Stimulated activated CD4-positive, alpha-beta T cell treated with anti-CD3 and anti-CD28 coated beads, TNF-alpha, amount 100 ng/mL, for 48 hours (primary cell): ENCODE measurements at places on chromosomes 4 and X.

DNA sequence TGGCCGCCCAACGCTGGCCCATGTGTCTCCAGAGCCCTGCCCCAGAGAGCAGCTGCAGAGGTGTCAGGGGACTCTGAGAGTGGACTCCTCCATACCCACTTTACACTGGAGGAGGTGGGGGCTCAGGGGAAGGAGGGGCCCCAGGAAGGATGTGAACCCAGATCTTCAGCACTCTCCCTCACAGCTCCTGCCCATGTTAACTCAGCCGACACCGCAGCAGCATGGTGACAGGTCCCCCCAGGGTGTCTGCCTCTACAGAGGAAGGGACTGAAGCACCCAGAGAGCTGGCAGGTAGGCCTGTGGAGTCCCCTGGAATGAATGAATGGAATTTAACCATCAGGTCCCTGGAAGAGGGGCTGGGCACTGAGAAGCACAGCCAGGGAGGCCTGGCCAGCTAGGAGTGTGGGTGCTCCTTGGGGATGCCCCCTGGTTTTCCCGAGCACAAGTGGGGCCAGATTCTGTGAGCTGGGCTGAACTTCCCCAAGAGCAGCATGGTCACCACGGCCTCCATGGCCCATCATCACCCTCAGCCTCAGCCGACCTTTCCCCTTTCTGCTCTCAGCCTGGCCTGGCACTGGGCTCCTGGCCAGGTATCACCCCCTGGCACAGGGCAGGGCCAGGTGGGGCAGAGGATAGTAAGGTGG is 21.9 kb downstream of the SH3BP2 start:
- DNase-seq = no peak

GRCh38 chr4:60962286-60962685 is 237.8 kb upstream of the ADGRL3 start:
- DNase-seq = no peak

GRCh38 chrX:24860140-24860539 is 155.6 kb downstream of the ARX start:
- DNase-seq = no peak

DNA sequence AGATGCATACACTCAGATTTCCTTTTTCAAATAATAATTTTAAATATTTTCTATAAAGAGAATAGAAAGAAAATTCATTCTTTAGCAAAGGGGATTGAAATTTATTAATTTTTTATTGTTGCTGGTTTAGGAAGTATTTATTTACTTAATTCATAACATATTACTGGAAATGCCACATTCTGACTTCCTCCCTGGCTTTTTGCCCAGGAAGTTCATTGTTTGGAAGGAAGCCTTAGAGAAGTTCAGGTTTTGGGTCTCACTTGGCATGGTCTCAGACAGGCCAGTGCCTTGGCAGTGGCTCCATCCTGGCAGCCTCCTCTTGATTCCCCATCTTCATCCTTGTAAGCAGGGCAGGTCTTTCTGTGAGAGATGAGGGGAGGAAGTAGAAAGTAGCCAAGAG is 50.5 kb downstream of the IL15 start:
- no peak for DNase-seq

GRCh38 chr4:20253735-20254409 is 2.2 kb downstream of the SLIT2 start:
- no peak for DNase-seq
